ENCODE measurements at places on chromosomes 5 and 9.

GRCh38 chr5:51376509-51376908 is 6.7 kb upstream of the ISL1 start:
- no peak for DNase-seq

- no peak for DNase-seq
These were observed 10.5 kb upstream of the MVB12B start for GRCh38 chr9:126316085-126316655.

DNA sequence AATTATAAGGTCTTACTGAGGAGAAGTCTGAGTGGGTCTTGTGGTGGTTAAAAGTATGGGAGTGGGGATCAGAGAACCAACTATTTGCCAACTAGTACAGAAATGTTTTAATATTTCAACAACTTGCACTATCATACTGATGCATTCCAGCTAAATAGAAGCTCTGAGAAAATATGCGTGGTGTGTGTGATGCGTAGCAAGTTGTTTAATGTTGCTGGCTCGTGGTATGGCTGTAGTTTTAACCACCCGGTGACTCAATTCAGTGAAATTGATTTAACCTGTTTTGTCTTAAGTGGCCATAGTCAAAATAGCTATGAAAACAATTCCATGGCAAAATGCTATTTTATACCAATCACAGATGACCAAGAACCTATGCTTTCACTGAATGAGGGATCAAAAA is 176.5 kb upstream of the SLC24A2 start:
- DNase-seq = no peak

DNA sequence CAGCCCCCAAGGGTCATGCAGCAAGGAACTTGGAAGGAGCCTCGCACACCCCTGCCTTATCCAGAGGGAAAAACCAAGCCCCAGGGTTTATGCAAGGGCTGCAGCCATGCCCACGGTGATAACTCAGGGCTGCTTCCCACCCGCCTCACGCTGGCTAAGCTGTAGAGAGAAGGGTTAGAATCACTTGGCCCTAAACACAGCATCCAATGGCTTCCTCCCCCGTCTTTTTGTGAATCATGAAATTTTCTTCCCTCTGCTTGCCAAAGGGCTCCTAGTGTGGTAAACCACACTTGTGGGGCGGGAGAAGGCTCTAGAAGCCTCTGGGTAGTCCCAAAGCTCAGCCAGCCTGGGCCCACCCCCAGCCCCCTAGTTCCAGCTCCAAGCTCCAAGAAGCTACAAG is 55.9 kb upstream of the ORM1 start:
- no peak for DNase-seq

- DNase-seq = no peak
These were observed 58.1 kb downstream of the BASP1 start for GRCh38 chr5:17275289-17276158.

DNA sequence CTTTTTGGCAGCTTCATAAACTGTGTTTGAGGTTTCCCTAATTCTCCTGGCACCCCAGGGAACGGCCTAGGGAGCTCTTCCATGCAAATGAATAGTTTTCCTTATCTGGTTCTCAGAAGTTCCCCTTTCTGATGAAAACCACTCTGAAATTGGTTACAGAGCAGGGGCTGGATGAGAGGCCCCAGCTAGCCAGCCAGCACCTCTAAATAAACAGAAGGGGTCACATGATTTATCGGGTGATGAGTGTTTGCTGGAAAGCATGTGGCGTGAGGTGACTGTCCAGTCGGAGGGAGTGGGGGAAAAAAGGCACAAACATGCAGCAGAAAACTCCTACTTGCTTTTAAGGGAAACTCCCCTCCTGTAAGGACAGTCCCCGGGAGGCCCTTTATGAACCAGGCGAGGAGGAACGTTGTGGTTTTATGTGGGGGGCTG is 261.2 kb upstream of the ANKRD55 start:
- no peak for DNase-seq

- no peak for DNase-seq
These were observed 523.6 kb upstream of the DAB2 start for GRCh38 chr5:39948341-39948740.

GRCh38 chr9:86353655-86354010 is 577 bp downstream of the TUT7 start:
- DNase-seq = no peak

DNA sequence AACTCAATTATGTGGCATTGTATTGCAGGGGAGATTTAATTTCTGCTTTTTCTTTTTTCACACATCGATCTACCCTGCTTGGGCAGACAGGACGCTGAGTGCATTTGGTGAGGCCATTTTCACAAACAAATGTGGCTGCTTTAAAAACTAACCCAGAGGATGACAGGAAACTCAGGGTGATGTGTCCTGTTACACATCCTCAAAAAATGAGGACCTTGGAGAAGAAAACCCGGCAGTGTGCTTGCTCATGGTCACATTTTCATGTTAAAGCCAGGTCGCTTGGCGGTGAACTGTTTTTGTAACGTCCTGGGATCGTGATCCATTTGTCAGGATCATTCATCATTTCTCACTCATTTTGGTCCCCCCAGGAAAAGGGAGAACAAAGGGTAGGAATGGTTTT is 478.3 kb upstream of the ADAMTS16 start:
- DNase-seq = no peak

GRCh38 chr5:110258460-110259216 is 467.8 kb downstream of the TMEM232 start:
- no peak for DNase-seq

All from NCI-H1930 (cell line).